ENCODE measurements at places on chromosomes 4 and X.

GRCh38 chr4:16573739-16574138 is 324.7 kb downstream of the LDB2 start:
- DNase-seq, result no peak

GRCh38 chr4:182738283-182739047 is 178.7 kb downstream of the DCTD start:
- DNase-seq, result no peak

DNA sequence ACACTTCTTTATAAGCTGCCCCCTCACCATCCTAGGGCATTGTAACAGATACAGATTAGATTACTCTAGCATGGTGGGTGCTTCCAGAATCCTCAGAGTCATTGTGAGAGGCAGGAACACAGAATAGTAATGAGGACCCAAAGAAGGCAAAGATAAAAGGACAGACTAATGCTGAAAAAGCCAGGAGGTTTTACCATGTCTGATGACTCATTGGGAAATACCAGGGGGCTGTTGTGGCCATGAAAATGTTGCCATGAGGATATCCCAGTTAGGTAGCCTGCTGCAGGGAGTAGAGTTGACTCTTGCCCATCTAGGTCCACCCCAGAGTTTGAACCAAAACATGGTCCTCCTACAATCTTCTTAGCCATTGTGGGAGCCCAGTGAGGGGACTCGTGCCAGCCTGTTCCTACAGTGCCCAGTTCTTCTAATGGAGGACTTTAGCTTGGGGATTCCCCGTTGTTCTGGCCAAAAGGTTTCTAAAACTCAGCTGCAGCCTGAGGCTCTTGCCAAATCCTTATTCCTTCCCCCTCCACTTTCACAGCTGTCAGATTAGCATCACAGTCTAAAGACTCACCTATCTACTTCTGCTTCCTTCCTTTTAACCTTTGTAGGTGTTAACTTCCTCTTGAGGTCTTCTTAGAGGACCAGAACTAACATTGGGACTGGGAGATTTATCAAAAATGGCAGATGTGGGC is 586.0 kb upstream of the AADAT start:
- no peak for DNase-seq

GRCh38 chr4:181830404-181831035 is 412.7 kb upstream of the TENM3 start:
- DNase-seq, result no peak

DNA sequence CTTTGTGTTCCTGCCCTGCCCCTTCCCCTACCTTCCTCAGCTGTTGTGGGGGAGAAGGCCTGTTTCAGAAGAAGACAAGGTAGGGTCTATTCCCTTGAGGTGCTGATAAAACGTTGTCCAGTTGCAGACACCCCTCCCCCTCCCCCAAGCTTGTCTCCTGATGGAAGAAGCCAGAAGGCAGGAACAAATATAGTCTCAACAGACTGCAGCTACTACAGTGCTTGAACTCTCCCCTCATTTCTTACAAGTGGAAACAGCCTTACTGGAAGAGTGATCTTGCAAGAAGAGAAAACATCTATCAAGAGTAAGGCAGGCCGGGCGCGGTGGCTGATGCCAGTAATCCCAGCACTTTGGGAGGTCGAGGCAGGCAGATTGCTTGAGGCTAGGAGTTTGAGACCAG is 11.0 kb upstream of the MAP7D3 start:
- no peak for DNase-seq

DNA sequence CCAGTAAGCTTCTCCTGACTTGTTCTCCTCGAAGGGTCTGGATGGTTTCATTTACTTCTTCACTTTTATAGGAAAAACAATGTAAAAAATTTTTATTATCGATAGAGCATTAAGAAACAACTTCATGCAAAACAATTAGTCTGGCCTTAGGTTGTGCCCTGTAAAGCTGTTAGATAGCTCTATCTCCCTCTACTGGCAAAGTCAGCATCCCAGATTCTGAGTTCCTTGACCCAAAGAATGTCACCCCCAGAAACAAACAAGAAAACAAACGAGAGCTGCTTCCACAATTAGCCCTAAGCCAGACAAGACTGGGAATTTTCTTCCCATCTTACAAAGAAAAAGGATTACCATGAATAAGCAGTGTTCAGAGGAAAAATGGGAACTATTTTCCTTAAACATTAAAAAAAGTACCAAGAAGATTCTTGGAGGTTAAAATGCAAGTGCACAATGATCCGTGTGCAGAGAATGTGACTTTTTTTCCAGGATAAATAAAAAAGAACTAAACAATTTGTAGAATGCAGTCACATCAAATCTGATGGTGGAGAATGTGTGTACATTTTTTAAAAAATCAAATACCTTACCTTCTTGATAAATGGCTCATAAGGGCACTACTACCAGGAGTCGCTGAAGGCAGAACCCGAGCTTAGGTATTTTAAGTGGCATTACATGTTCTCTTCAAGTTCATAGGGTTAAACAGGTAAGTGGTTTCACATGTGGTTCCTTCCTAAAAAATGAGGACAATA is 293.2 kb downstream of the FBXO8 start:
- peak; percentile 24 for DNase-seq

- DNase-seq, result no peak
Measured at GRCh38 chr4:87490664-87491369, 38.4 kb downstream of the SPARCL1 start.

GRCh38 chr4:8052160-8052691 is 106.4 kb downstream of the ABLIM2 start:
- no peak for DNase-seq

DNA sequence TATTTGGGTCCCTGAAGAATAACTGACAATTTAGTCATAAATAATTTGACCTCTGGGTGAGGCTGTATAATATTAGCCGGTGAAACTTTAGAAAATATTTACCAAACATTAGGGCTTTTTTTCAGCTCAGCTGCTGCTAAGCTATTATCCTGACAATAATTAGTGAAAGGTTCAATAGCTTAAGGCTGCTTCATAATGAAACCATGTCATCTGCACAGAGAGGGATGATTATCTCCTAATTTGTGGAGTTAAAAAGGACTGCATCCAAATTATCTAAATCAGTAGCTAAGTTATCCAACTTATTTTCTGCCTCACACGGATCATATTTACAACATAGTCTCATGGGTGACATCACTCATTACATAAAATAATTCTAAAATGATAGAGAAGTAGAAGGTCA is 1249.8 kb downstream of the RAPGEF2 start:
- no peak for DNase-seq

DNA sequence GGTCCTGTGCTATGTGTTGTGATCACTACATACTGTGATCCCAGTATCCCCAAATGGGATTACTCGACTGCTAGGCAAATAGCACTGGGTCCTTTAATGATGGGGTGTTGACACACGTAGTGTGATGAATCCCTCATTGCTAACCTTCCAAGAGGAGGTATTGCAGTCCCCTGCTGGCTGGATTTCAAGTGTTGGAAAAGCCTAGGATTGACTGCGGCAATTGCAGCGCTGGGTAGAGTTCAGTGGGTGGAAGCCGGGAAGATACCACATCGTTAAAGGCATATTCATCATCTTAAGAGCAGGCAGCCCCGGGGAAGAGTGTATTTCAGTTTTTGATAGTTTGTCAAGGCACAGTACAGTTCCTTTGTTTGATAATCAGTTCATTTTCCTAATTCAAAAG is 159.9 kb downstream of the TRIML1 start:
- no peak for DNase-seq

DNA sequence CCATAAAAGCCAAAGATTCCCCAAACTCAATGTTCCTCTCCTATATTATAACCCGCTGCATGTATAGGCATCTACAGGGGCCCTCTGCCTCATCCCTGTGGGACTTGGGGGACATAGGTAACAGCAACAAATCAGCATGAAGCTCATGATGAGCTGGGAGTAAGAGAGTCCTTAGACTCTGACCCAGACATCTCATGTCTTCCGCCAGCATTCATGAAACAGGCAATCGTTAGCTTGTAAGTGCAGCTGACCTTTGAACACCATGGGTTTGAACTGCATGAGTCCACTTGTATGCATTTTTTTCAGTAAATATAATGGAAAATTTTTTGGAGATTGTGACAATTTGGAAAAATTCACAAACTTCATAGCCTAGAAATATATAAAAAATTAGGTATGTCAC is 10.4 kb upstream of the SCOC start:
- no peak for DNase-seq

DNA sequence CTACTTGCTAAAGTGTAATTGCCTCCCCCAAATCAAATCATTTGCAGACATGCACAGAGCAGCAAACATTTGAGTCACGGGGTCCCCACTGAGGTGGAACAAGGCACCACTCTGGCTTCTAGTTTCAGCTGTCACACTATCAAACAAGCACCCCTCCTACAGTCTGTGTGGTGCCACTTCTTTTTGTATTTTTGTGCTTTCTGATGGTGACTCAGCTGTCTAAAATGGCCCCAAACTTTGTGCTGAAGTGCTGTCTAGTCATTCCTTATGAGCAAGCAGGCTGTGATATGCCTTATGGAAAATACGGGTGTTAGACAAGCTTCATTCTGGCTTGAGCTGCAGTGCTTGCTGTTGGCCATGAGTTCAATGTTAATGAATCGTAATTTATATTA is 15.4 kb downstream of the IGFBP7 start:
- no peak for DNase-seq

DNA sequence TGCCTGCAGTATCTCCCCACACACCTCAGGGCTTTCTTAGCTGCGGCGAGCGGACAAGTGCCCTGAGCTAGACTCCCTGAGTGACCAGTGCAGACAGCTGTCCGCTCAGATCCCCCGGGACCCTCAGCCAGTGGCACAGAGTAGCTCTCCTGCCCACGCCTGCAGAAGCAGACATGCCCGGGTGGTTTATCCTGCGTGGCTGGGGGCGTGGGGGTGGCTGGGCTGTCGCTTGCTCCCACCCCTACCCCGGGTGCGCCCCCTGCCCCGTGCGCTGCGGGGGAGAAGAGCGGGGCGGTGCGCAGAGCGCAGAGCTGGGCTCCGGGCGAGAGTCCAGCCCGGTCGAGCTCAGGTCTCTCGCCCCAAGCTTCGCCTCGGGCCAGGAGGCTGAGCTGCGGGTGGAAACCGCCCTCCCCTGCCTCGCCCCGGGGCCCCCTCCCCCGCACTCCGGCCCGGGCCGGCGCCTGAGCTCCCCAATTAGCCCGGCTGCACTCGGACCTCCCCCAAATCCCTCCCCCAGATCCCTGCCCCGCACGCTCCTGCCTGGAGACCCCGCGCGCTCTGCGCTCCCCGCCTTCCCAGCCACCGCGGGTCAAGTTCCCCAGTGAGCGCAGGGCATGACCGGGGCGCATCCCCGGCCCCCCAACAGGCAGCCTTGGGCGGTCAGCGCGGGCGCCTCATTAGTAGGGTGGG is 11.7 kb upstream of the SHOX start:
- no peak for DNase-seq

DNA sequence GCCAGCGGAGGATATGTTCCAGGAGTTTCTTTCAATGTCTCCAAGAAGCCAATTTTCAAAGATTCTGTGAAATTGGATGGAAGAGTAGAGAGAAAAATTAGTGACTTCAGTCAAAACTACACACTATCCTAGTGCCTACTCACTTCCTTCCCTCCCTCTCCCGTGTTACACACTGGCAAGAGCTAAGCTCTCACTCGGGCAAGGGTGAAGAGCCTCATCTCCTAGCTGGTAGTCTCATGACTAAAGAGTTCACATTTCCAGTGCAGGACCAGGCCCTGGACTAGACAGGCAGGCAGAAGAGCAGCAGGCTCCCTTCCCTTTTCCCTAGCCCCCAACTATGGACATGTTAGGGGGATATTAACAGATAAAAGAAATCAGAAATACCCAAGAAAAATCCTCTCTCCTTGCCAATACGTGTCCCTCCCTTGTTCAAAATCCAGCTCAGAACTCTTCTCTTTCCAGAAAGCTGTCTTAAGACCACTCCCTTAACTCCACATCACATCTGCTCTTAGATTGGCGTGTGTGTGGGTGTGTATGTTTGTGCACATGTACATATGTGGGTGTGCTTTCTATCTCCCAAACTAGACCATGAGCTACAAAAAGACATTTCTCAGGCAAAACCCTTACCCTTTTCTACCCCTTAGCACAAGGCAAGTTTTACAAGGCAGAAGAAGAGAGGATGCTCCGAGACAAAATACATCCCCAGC is 29.9 kb downstream of the ZDHHC9 start:
- no peak for DNase-seq

DNA sequence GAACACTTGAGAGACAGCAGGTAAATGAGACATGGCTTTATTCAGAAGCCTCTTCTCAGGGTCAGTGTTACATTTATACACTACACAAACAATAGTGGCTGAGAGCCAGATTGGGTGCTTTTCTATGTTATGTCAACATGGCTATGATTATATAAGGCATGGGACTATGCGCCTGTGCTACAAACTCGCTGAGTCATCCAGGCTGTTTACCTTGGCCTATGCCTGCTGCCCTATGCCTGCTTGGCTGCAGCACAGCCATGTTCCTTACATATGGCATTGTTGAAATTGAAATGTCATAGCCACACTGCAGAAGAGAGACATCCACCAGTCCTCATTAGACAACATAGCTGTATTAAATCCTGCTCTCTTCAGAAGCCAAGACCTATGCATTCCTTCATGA is 236.3 kb upstream of the NWD2 start:
- peak; percentile 1 for DNase-seq

- peak; percentile 69 for DNase-seq
Measured at GRCh38 chr4:5206016-5206790, 154.9 kb downstream of the STK32B start.

DNA sequence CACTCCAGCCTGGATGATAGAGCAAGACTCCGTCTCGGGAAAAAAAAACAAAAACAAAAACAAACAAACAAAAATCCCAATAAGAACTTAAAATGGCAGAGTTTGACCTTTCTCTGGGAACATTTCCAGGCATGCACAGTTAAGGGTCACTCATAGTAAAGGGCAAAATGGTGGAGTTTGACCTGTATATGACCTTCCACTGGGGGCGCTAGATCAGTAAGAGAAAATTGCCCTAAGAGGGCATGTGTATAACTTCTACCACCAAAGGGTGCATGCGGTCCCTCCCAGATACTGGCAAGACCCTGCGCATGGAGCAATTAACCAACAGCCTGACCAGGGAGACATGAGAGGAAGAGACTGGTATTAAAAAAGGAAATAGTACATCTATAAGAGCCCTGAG is 177.2 kb downstream of the MOSPD2 start:
- no peak for DNase-seq

DNA sequence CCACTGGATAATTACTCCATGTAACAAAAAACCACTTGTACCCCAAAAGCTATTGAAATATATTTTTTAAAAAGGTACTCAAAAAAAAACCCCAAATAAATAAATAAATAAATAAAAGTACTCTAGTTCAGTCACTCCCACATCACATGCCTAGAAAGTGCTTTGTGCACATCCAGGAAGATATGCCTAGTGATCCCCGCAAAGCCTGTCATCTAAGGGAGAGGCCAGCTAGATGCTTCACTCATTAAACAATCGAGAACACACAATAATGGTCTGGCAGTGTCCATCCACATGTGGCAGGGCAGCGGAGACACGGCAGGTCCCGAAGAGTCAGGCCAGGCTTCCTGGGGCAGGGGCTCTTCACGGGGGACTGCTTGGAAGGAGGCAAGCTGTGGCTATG is 47.6 kb downstream of the RAB33B start:
- DNase-seq, result no peak

All from NCI-H1092 treated with DMSO at 0.1 percent for 48 hours (cell line).